Urothelium cell line (cell line): ENCODE measurements at places on chromosomes 3 and 15.

DNA sequence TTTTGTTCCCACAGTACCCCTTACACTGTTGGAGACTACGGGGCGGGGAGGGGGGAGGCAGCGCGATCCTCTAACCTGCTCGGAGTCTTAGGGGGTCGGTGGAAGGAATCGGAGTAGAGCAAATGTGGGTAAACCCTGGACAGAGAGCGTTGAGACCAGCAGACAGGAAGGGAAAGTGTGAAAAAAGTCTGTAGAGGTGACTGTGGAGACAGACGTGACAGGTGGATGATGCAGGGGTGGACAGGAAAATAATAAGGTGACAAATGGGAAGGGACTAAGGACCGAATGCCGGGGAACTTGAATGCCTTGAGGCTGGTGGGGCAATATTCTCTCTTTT lies 424 bp downstream of the EAF2 start:
- no peak for DNase-seq

GRCh38 chr15:47945872-47946650 lies 174.7 kb upstream of the SLC24A5 start:
- no peak for DNase-seq

DNA sequence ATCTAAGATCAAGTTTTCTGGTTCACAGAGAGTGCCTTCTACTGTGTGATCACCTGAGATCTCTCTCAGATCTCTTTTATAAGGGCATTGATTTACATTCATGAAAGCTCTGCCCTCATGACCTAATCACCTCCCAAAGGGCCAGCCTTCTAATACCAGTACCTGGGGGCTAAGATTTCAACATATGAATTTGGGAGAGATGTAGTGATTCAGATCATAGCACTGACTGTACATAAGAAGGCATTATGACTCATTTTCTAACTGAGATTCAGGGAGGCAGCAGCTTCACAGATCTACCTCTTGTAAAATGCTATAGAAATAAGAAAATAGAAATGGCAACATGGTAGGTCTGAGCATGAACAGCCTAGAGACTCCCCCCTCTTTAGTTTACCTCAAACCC lies 39.6 kb downstream of the VGLL3 start:
- DNase-seq, result no peak

DNA sequence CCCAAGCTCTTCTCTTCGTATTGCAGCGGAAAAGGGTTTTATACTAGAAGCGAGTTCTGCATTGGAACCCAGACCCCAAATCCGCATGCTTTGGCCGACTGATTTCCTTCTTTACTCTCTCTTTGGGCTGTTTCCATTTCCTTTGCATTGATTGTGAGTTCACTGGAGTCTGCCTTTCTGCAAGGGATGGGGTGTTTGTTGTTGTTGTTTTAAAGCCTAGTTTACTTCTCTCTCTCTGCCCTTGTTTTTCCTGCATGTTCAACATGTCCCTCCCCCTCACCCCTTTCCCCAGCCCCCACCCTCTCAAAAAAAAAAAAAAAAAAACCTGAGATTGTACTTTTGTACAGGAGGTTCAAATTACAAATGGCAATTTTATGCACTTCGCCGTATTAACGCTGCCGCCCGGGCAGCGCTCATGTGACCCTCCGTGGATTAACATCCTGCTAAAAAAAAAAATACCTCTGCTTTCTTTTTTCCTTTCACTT lies 2.2 kb downstream of the NR2F2 start:
- DNase-seq, result no peak

DNA sequence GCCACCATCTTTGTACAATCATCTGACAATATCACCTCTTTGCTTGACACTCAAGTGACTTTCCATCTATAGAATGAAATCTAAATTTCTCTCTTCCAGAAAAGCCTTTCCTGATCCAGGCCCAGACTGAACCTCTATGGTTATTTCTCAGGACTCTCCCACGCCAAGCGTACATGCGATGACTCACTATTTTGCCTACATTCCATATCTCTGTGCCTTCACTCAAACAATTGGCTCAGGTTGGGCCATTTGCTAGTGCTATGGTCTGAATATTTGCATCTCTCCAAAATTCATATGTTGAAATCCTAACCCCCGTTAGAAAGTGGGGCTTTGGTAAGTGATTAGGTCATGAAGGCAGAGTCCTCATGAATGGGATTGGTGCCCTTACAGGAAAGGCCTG lies 43.9 kb downstream of the ST3GAL6 start:
- no peak for DNase-seq

- DNase-seq, result peak; percentile 9
These were observed 449.4 kb upstream of the PROK2 start for GRCh38 chr3:72234391-72234790.

GRCh38 chr3:22542311-22542710 lies 660.8 kb upstream of the UBE2E2 start:
- DNase-seq, result no peak

GRCh38 chr3:87333393-87333892 lies 57.1 kb upstream of the POU1F1 start:
- DNase-seq, result peak; percentile 63

DNA sequence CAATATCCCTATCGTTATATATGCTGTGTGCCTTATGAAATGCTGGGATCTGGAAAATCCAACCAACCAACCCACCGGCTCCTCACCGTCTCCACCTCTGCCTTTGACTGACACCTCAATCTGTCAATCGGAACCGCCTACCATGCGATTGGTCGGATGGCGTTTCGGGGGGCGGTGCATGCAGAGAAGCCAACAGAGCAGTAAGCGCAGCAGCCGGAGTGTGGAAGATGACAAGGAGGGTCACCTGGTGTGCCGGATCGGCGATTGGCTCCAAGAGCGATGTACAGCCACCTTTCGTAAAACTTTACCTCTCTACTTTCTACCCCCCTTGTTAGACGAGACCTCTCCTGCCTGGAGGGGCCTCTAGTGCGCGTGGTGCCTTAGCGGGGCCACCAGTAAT lies 6.3 kb downstream of the CLK3 start:
- no peak for DNase-seq

GRCh38 chr3:101100361-101101009 lies 107.3 kb upstream of the ABI3BP start:
- no peak for DNase-seq

DNA sequence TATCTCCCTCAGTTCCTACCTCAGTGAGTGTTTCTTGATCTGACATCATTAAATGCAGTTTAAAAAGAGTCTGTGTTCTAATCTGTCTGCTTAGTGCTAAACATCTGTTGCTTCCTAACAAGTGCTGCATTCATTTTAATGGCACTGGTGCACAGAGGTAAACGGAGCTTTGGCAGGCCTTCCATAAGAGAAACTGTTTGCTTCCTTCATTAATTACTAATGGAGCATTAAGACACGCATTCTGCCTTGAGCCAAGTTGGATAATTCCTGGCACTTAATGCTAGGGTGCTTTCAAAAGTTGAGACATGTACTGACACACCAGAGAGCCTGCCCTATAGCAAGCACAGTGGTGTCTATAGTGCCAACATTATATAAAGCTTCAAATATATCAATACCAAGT lies 34.7 kb downstream of the SCG5 start:
- no peak for DNase-seq

- no peak for DNase-seq
These were observed 815.5 kb upstream of the CFAP20DC start for GRCh38 chr3:59865351-59865750.

GRCh38 chr3:162332344-162332743 lies 835.7 kb downstream of the OTOL1 start:
- no peak for DNase-seq

DNA sequence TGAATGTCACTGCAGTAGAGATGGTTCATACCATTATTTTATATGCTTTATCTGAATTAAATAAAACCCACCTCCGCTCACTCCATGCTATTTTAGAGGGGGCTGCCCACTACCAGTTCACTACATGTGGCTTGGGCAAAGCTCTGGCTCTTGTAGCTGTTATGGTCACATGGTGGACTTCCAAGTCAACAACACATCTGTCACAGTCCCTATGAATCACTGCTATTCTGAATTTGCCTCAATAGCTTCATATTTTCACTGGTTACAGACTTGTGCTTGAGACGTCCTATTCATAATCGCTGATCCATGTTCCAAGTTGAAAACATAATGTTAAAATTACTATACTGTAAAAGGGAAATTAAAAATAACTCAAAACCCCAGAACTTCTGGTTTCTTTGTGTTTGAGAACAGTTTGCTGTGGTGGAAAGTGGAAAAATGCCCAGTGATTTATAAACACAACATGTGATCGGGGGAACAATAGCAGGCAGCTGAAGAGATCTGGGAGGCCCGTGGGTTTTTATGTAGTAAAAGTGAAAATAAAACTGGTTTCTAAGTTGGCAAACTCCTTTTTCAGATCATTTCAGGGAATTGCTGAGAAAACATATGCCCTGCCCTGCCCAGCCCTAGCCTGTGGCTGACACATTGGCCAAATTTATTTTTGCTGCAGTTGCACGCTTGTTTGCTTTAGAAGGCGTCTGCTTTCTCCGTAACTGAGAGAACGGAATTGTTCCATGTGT lies 128.8 kb upstream of the PRR23C start:
- DNase-seq, result no peak

DNA sequence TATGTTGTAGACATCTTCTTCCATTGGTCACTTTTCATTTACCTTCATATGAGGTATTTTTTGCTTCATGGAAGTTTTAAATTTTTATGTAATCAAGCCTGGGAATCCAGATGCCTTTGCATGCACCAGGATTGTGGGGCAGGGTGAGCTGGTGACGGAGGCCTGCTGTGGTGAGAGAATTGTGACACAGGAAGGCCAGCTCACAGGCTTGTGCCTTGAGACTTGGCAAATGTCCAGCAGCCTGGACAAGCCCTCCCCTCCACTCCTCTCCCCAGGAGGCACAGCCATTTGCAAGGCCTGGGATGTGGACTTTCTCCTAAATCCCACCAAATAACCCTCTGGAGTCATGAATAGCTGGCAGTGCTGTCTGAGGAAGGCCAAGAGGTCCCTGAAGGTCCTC lies 67.4 kb downstream of the RHCG start:
- DNase-seq, result no peak

GRCh38 chr3:14826069-14826468 lies 7.3 kb downstream of the FGD5 start:
- DNase-seq, result no peak
